ENCODE measurements at places on chromosomes 7 and 10. TPM values are rescaled to one million over a fixed set of nuclear protein-coding genes. Genes with fewer than 3 reads are reported as not detected.

The PDE1C gene
- total RNA-seq, result not detected

The FAM180A gene
- total RNA-seq, result not detected

The MRC1 gene
- not detected for total RNA-seq

The LIPM gene
- not detected for total RNA-seq

The TMEM236 gene
- total RNA-seq, result 0.05 TPM

The C10orf105 gene
- 0.55 TPM for total RNA-seq

The PNLIPRP1 gene
- not detected for total RNA-seq

The ZNF394 gene
- 64.8 TPM for total RNA-seq

The STMP1 gene
- 25.3 TPM for total RNA-seq

The CDK1 gene
- 90.5 TPM for total RNA-seq

The DNAJC12 gene
- total RNA-seq, result 0.65 TPM

The SLC16A9 gene
- 0.10 TPM for total RNA-seq

The ZNF239 gene
- total RNA-seq, result 0.79 TPM

The NKX1-2 gene
- not detected for total RNA-seq

The CYP2C8 gene
- total RNA-seq, result not detected

The GDF2 gene
- not detected for total RNA-seq

The CAMK1D gene
- total RNA-seq, result 11.7 TPM

The NAT16 gene
- not detected for total RNA-seq

The CHST3 gene
- total RNA-seq, result 0.03 TPM

The ADARB2 gene
- 4.4 TPM for total RNA-seq

The MAGI2 gene
- 0.05 TPM for total RNA-seq
